Stimulated activated CD4-positive, alpha-beta T cell treated with anti-CD3 and anti-CD28 coated beads, Interleukin-1b, Interleukin-23, amount 100 ng/mL, for 1 hour (primary cell): ENCODE measurements at places on chromosomes 3 and 15.

DNA sequence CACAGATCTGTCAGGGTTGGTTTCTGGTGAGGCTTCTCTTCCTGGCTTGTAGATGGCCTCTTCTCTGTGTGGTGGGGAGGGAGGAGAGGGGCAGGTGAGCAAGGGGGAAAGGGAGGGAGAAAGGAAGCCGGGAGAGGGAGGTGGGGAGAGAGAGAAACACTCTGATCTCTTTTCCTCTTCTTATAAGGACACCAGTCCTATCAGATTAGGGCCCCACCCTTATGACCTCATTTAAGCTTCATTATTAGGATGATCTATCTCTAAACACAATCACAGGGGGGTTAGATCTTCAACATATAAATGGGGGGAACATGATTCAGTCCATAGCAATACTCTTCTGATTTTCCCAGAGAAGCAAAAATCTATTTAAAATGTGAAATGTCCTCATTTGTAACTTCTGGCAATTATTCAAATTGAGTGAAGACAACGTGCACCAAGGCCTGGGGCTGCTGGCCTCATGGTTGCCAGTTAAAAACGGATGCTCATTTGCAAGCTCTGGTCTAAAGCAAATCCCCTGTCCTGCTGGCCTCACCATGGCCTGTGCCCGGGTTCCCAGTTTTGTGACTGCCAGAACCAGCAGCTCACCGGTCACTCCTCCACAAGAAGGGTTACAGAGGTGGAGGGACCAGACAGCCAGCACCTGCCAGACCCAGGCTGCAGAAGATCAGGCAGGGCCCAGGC lies 8.3 kb downstream of the POMGNT2 start:
- DNase-seq = no peak

DNA sequence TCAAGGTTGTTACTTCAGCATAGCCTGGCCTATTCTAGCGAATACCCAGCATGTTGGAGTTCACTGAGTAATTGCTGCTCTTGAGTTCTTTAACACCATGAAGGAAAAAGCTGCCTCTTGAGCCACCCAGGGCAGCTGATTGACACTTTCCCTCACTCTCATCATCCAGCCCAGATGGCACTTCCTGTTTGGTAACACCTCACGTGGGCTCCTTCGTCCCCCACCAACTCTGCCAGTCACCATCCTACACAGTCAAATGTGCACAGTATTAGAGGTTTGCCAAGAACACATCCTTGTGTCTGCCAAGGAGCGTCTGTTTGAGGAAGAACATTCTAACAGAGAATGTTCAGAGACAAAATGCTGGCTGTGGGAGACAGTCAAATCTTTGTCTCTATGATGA lies 266.3 kb downstream of the RPLP1 start:
- DNase-seq = no peak

DNA sequence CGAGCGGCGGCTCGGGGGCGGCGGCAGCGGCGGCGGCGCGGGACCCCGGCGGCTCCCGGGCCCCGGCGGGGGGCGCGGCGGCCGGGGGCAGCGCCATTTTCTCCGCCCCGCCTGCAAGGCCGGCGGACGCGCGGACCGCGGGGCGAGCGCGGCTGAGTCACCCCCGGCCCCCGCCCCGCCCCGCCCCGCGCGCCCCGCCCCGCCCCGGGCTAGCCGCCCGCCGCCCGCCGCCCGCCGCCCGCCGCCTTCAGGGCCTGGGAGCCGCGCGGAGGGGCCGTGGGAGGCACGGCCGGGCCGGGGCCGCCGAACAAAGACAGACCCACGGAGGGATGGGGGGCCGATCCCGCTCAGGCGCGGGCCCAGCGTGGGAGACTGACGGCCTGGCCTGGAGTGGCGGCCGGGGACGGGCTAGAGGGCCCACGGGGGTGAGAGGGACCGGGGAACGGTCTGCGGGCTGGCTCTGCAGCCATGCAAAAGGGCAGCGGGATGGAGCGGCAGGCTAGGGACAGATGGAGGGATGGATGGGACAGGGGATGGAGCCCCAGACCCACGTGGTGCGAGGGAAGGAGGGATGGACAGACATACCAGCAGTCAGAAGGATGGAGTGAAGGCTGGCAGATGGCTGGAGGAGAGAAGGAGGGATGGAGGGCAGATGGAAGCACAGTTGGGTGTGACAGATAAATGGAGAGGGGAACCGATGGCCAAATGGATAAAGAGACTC lies at the start of gene EIF4E3:
EIF4E3 (minus strand) TSS at position 132 of the 721 bp plus-strand sequence; CDS start at position 97, 35 bp downstream.
- no peak for DNase-seq

DNA sequence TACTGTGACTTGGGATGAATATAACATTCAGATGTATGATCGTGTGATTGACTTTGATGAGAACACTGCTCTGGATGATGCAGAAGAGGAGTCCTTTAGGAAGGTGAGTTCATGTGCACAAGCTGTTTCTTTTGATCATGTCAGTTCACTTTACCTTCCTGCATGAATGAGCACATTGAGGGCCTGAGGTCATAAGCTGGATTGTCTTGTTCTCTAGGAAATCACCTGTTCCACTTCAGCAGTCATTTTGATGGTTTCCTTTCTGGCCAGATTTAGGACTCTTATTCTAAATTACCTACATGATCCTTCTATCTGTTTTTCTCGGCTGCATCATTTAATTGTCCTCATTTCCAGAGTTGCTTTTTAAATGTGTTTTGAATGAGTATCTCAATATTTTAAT lies 4.1 kb downstream of the RCN2 start:
- no peak for DNase-seq

DNA sequence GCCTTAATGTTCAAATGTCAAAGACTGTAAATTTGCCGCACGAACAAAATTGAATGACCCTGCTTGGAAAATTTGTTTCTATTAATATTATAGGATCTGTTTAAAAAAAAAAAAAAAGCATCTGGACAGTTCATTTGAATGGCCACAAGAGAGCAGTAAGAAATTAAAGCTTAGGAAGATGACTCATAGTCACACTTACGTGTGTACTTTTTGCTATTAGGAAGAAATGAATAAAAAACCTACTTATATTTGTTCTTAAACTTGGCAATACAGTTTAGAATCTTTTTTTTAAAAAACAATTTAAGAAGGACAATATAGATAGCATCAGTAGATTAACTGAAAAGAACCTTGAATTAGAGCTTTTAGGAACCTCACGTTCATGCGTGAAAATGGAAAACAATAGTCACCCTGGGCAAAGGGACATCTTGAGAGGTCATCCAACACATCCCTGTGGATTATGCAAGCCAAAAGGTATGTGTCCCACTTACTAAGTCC lies 621.8 kb downstream of the MECOM start:
- no peak for DNase-seq

- DNase-seq = no peak
These were observed 64.7 kb downstream of the KLF15 start for GRCh38 chr3:126292318-126293070.

DNA sequence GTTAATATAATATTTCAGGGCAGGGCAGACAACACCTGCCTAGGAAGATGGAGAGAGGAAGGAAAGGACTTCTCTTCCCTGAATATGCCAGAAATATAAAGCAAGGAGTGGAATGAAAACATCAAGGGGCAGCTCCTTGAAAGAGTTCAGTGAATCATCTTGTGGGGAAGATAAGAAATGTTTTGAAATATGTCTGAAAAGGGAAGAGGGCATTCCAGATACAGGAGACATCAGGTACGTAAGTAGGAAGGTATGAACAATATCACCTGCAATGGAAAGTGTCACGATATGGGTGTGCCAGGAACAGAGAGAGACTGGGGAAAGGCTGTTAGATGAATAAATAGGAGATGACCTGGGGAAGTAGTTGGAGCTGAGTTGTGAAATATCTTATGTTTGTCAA lies 75.8 kb upstream of the WDR72 start:
- no peak for DNase-seq

- no peak for DNase-seq
These were observed at the start of gene MUC13 for GRCh38 chr3:124934577-124934976. MUC13 (minus strand) TSS chr3:124934751; CDS start chr3:124934712, 39 bp downstream.

GRCh38 chr3:74546426-74546825 lies 68.0 kb downstream of the CNTN3 start:
- no peak for DNase-seq
